CD4-positive, alpha-beta memory T cell (primary cell): ENCODE measurements at places on chromosomes 13 and 19. TPM values are rescaled to one million over a fixed set of nuclear protein-coding genes. Genes with fewer than 3 reads are reported as not detected.

Gene SIGLECL1
- not detected for polyA plus RNA-seq

Gene CLEC17A
- polyA plus RNA-seq, result not detected

DNA sequence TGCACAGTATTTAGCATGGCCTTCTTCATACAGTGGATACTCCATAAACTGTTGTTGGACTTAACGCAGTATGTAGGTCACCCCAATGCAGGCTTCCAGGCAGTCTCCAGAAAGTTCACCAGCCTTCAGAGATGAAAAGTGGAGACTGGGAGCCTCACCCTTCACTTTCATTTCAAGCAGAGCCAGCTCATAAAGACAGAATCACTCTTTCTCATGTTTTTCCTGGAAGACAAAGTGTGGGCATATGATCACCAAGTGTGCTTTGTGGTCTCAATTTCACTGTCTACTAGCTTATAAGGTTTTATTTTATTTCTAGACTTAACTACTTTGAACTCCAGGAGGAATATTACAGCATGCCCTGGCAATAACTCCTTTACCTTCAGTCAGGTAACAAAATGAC is 26.3 kb upstream of the TNFSF11 start:
- no peak for DNase-seq

- DNase-seq, result no peak
Observed at GRCh38 chr13:31797154-31797775, 57.9 kb downstream of the RXFP2 start.

- DNase-seq, result peak; percentile 32
Observed at GRCh38 chr13:32381539-32381938, 46.4 kb downstream of the N4BP2L1 start.

DNA sequence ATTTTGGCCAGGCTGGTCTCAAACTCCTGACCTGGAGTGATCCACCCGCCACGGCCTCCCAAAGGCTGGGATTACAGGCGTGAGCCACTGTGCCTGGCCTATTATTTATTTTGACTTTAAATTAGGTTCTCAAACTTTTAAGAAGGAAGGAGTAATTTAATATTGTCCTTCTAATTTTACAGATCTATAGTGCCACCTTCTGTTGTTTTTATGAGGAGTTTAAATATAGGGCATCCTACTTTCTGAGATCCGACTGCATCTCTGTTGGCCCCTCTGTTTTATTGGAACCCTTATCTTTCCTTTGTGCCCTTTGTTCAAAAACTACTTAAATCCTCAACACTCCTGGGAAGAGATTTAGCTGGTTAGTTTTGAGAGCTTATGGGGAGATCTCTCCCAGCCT is 25.4 kb upstream of the ZMYM5 start:
- DNase-seq, result peak; percentile 13

DNA sequence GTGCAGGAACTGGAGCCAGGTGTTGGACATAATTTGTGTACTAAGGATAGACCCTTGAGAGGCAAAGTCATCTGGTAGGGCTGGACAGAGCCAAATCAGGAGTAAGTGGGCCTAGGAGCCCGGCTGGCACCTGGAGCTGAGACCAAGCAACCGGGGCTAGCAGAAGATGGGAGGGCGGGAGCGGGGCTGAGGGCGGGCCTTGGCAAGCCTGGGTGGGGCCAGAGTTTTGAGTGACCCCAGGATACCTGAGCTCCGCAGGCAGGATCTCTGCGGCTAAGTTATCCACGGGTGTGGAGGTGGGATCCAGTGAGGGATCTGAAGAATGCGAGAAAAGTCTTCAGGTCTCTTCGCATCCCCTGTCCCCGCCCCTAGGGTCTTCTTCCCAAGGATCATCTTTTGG is 8.2 kb downstream of the HOOK2 start:
- DNase-seq, result no peak

DNA sequence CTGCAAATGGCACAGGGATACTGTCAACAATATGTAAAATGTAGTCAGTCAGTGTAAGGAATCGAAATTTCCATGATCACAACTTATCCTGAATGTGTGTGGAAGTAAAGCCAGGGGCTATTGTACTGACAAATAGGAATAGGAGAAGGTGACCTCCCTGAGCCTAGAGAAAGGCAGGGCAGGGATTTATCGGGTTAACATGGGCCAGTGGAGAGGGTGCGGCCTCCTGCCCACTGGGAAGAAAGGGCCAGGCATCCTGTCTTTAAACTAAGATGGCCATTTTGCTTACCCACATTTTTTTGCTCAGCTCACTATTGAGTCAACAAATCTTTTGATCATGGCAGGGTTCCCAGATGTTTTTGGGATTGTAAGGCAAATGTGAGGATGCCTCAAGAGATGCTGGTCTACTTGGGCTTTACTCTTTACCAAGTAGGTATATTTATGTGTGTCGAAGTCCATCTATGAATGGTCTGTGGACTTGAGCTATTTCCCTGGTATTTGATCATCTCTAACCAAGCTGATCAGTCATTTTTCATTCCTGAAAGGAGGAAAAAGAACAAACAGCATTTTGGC is 116.6 kb upstream of the RNF113B start:
- DNase-seq, result no peak
